ENCODE measurements at places on chromosomes 3 and 15. TPM values are rescaled to one million over a fixed set of nuclear protein-coding genes. Genes with fewer than 3 reads are reported as not detected.

C15orf39 gene
- total RNA-seq: 17.2 TPM

KNL1 gene
- total RNA-seq: 0.36 TPM

FBXL2 gene
- 17.2 TPM for total RNA-seq

SPSB4 gene
- 1.1 TPM for total RNA-seq

FETUB gene
- not detected for total RNA-seq

RTP4 gene
- 6.8 TPM for total RNA-seq

CHRFAM7A gene
- 0.68 TPM for total RNA-seq

ATP13A4 gene
- total RNA-seq: 0.49 TPM

LARP6 gene
- 22.5 TPM for total RNA-seq

IQCF6 gene
- total RNA-seq: not detected

CHST2 gene
- 3.1 TPM for total RNA-seq

TOPAZ1 gene
- not detected for total RNA-seq

RASSF1 gene
- 27.7 TPM for total RNA-seq

ZSCAN2 gene
- total RNA-seq: 5.4 TPM

IMPG2 gene
- 0.66 TPM for total RNA-seq

TBC1D5 gene
- 51.3 TPM for total RNA-seq

FBN1 gene
- 63.4 TPM for total RNA-seq

OPA1 gene
- total RNA-seq: 47.0 TPM

ZNF860 gene
- 1.3 TPM for total RNA-seq

ASB14 gene
- not detected for total RNA-seq

NBEAL2 gene
- total RNA-seq: 14.5 TPM

COL8A1 gene
- 15.3 TPM for total RNA-seq

ITIH3 gene
- total RNA-seq: 2.3 TPM

NKIRAS1 gene
- total RNA-seq: 28.3 TPM

SYNPR gene
- total RNA-seq: 0.36 TPM

ACKR2 gene
- total RNA-seq: 1.5 TPM

DOCK3 gene
- 4.4 TPM for total RNA-seq

ANKRD34C gene
- not detected for total RNA-seq

NOX5 gene
- total RNA-seq: 0.49 TPM

GPR15 gene
- total RNA-seq: not detected

HRH1 gene
- 3.9 TPM for total RNA-seq

SUMF1 gene
- 20.2 TPM for total RNA-seq

UMPS gene
- total RNA-seq: 22.4 TPM

SI gene
- total RNA-seq: not detected

Data from sigmoid colon (tissue), 7 donors.